Activated naive CD4-positive, alpha-beta T cell treated with Interleukin-2 at 50 U/mL for 16 hours (primary cell): ENCODE measurements at places on chromosomes 2 and 18.

- no peak for DNase-seq
Observed at GRCh38 chr18:23380817-23381216, 72.3 kb upstream of the RIOK3 start.

DNA sequence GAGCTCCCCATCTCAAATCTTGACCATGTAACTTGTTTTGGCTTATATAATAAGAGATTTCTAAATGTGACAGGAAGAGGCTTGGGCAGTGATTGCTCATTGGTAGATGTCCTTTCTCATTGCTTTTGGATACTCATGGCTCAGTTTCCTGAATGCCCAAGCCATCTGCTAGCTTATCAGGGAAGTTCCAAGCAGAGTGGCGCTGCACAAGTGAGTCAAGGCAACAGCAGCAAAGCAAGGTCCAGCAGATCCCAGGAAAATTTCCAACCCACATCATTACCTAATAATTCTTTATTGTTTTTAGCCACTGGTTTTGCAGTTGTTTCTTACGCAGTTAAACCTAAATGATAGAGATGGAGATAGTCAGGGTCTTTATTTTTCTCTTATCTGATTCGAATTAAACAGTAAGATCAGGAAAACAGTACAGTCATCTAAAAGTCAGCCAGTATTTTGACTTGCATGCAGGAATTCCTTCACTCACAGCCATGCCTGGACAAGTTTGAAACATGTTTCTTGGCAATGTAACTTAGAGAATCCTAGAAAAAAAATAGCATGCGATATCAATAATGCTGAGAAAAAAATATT, 349.7 kb upstream of the TMEFF2 start:
- DNase-seq: no peak

GRCh38 chr2:240963065-240963867, 35.2 kb upstream of the SNED1 start:
- DNase-seq: no peak

GRCh38 chr2:128818248-128818647, 499.6 kb upstream of the HS6ST1 start:
- DNase-seq: no peak

- DNase-seq: no peak
Observed at GRCh38 chr18:9653390-9653789, 39.0 kb upstream of the PPP4R1 start.

- no peak for DNase-seq
Observed at GRCh38 chr2:239312081-239312511, 88.7 kb downstream of the HDAC4 start.

DNA sequence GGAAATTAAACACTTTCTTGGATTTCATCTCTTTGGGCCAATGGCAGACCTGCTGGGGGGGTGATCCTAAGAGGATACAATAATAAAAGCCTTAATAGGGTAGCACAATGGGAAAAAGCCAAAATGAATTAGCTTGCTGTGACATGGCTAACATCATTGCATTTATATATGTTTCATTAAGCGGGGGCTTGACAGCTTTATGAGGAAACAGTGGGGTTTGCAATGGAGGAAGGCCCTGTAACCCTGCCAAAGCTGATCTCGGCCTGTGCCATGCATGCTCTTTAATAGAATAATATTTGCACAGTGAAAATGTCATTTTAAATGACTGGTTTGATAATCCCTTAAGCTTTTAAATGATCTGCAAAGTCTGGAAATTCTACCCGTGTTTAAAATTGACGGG, 291.5 kb downstream of the SLC4A3 start:
- no peak for DNase-seq

DNA sequence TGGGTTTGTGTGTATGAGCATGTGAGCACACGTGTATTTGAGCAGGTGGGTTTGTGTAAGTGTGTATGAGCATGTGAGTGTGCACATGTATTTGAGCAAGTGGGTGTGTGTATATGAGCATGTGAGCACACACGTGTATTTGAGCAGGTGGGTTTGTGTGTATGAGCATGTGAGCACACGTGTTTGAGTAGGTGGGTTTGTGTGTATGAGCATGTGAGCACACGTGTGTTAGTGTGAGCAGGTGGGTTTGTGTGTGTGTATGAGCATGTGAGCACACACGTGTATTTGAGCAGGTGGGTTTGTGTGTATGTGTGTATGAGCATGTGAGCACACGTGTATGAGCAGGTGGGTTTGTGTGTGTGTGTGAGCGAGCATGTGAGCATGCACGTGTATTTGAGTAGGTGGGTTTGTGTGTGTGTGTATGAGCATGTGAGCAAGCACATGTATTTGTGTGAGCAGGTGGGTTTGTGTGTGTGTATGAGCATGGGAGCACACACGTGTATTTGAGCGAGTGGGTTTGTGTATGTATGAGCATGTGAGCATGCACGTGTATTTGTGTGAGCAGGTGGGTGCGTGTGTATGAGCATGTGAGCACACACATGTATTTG, 169.7 kb downstream of the TWIST2 start:
- DNase-seq: no peak

DNA sequence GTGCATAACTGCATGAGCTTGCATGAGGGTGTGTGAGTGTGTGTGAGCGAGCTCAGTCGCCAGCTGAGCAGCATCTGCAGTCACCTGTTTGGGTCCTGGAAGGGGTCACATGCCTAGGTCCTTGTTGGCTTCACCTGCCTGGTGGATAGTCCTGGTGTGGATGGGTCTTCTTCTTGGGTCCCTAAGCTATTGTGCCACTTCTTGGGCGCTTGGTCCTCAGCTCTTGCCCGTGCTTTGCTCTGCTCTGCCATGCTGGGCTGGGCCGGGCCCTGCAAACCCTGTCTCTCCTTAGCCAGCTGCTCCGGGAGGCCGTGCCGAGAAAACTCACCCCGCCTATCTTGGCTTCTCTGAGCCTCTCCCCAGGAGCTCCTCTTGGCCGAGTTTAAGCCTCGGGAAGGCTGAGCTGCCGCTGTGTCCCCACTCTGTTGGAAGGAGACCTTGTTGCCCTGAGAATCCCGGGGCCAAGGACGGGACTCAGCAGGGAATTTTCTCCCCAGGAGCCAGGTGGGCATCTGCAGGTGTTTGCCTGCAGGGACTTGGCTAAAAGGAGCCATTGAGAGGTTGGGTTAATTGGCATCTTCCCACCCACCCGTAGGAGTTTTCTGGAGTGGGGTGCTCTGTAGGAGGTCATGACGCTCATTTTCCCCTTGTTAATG, 300.8 kb downstream of the NDUFA10 start:
- DNase-seq: no peak

- DNase-seq: no peak
Observed at GRCh38 chr18:69636529-69637301, 236.0 kb downstream of the DOK6 start.

- no peak for DNase-seq
Observed at GRCh38 chr2:238389988-238390589, 36.6 kb upstream of the ASB1 start.

DNA sequence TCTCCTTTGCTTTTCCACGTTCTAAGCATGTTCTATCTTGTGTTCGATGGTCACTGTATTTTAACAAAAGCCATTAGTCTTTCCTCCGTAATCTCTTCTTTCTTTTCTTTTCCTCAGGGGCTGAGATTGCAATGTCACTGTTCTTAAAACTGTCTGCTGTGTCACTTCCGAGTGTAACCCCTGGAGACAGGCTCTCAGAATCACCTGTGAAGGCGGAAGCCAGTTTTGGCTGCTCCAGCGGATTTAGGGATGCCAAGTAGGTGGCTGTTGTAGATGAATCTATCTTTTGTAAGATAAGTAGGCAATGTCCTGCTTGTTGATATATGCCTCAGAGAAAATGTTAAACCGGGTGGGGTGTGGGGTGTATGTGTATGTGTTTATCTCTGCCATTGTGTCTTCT, 94.7 kb upstream of the L3MBTL4 start:
- DNase-seq: no peak

DNA sequence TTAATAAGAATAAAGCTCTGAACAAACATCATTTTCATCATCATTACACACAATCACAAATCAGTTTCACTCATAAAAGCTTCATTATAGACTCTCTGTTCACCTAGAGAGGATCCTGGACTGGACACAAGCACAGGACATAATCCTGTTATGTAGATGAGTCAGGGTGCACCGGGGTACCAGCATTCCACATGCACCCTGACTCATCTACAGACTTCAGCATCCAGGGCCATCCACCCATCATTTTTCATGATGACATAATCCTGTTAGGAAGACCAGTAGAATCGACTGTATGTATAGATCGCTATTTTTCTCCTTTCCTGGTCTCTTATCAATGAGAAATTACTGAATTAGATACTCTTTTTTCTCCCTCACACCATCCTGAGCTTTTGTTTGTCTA, 73.7 kb upstream of the PIK3C3 start:
- DNase-seq: no peak

DNA sequence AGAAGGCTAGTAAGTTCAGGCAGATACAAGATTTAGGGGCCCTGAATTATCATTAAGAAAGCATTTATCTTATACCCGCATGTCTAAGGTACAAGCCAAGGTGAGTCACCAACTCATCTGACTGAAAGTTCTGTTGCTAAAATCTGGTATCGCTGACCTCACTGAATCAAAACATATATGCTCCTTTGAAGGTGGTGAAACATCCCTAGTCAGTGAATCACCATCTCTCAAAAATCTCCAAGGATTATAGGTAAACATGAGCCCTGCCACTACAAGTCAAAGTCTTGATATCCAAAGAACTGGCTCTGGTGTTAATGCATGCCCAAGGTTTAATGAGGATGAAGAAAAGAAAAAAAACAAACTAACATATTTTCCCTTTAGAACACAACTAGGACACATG, 43.5 kb downstream of the IRS1 start:
- DNase-seq: no peak

DNA sequence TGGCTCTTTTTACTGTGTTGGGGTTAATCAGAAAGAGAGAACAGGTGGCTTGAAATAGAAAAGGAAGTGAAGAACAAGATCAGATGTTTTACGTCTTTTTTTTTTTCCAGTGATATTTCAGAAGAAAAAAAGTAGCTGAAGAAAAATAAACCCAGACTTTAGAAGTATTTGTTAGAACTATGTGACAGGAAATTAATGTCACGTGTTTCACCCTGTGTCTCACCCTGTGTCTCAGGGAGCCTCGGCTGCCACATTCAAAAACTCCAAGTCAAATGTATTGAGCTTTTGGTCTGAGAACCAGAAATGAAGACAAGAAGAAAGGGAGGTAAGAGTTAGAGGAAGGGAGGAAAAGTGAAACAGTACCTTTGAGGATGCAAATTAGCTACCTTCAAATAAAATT, 38.0 kb downstream of the AKAIN1 start:
- no peak for DNase-seq

DNA sequence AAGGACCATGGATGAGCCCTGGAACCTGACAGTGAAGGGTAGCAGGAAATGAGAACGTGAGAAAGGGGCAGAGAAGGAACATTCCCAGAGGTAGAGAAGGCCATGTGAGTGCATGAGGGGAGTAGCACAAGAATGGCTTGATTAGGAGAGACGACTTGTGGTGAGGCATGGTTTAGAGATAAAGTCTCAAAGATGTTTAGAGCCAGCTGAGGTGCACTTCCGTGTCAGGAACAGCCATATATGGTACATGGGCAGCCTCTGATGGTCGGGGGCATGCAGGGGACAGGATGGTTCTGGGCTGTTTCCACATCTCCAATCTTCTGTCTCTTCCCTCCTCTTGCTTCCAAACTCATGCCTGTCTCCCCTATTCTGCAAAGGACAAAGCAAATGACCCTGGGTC, 28.8 kb upstream of the EFEMP1 start:
- no peak for DNase-seq

DNA sequence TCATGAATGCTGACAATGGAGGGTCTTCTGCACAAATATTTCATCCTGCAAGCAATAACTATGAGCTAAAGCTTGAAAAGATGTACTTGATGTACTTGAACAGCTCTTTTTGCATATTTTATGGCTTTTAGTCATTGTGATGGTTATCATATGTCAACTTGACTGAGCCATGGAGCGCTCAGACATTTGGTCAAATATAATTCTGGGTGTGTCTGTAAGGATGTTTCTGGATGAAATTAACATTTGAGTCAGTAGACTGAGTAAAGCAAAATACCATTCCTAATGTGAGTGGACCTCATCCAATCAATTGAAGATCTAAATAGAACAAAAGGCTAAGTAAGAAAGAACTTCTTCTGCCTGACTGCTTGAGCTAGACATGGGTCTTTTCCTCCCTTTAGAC, 509.0 kb downstream of the BCL11A start:
- DNase-seq: no peak

GRCh38 chr2:15614545-15615300, 23.1 kb downstream of the DDX1 start:
- no peak for DNase-seq

DNA sequence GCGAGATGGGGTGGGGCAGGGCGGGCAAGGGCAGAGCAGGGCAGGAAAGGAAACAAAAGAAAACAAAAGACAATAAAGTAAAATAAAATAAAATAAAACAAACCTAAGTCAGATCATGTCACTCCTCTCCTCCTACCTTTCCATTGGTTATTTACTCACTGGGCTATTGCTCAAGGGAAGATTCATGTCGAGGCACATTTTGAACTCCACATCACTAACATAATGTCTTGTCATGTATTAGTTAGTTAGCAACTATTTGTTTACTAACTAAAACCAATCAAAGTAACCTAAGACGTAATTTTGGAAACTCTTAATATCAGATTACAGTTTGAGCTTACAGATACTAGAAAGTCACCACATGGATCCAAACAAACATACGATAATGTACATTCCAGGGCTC, 2.2 kb downstream of the C1D start:
- DNase-seq: no peak

GRCh38 chr2:37110306-37111212, 26.2 kb downstream of the GPATCH11 start:
- DNase-seq: no peak

- DNase-seq: peak; percentile 62
Observed at GRCh38 chr2:197378494-197379307, 56.1 kb downstream of the SF3B1 start.

- DNase-seq: no peak
Observed at GRCh38 chr2:27152796-27153464, 4.1 kb downstream of the TCF23 start.

DNA sequence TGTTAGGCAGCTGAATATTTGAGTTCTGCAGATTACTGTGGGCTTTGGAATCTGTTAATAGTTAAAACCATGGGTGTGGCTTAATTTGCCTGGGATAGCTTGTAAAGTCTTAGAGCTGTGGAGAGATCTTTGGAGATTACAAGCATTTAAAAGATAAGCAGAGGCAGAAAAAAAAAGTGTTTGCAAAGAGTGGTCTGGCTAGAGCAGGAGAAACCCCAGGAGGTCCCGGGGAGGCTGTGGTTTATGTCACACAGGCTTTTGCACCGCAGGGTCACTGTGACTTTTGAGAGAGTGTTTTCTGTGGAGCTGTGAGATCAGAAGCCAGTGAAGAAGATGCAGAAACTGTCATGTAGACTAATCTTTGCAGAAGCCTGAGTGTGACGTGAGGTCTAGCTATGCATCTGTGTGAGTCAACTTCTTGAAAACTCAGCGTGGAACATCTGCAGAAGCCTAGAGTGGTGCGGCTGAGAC, 49.0 kb downstream of the SETBP1 start:
- no peak for DNase-seq
